ENCODE measurements at places on chromosomes 1 and 21.

DNA sequence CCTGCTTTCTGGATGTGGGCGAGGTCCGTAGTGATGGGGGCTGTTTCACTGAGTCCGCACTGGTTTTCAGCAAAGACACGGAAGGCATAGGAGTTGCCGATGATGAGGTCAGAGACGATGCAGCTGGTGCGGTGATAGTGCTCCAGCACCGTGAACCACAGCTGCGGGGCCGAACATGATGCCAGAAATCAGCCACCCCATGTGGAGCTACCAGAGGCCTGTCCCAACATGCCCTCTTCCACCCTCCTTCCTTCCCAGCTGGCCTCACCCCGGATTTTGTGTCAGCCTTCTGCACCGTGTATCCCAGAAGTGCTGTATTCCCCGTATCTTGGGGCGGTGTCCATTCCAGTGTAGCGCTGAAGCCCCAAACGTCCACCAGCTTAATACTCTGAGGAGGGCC lies 10.0 kb downstream of the MYBPHL start:
- no peak for DNase-seq

- DNase-seq: no peak
Observed at GRCh38 chr1:246907472-246907871, 24.3 kb downstream of the AHCTF1 start.

- DNase-seq: no peak
Observed at GRCh38 chr1:202207292-202207691, 13.7 kb downstream of the LGR6 start.

GRCh38 chr1:174021591-174022079 lies 522 bp downstream of the RC3H1 start:
- no peak for DNase-seq

DNA sequence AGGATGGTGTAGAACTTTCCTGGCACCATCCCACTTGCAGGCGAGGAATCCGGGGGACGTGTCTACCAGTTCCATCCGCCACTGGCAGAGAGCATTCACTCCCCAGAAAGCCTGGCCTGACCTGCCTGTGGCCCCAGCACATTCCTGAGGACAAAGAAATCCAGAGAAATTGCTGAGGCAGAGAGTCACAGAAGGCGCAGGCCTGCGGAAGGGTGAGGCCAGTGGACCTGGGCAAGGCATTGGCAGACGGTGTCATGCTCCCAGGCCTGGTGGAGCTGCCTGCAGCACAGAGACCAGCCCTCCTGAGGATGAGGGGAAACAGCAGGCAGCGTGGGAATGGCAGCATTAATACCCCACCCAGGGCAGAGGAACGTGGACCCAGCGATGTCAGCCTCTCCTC lies 81.2 kb upstream of the F3 start:
- DNase-seq: no peak

DNA sequence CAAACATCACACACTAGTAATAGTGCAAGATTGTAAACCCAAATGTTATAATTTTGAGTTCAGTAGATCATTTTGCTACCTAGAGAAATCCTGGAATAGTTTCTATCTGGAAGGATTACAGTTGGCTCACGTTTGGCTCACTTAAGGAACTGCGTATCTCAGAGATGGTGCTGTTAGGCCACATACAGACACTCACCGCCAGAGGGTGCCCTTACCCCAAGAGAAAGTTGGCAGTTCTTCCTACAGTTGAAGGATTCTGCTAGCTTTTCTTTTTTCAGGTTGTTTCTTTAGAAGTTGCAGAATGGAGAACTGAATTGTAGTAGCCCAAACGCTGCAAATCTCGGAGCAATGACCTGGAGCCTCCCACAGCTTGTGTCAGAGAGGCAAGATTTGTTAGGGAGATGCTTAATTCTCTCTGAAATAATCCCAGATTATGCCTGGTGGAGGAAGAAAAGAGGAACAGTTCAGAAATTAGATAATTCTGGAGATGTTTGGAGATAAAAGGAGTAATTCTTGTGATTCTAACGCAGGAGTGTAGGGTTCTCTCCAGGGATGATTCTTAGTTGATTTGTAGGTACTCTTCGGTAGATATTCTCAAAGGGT lies 87.9 kb upstream of the PAPPA2 start:
- peak; percentile 11 for DNase-seq

- no peak for DNase-seq
Observed at GRCh38 chr1:67332653-67333529, 25.2 kb downstream of the IL12RB2 start.

- no peak for DNase-seq
Observed at GRCh38 chr1:168947041-168947440, 159.4 kb upstream of the ATP1B1 start.

DNA sequence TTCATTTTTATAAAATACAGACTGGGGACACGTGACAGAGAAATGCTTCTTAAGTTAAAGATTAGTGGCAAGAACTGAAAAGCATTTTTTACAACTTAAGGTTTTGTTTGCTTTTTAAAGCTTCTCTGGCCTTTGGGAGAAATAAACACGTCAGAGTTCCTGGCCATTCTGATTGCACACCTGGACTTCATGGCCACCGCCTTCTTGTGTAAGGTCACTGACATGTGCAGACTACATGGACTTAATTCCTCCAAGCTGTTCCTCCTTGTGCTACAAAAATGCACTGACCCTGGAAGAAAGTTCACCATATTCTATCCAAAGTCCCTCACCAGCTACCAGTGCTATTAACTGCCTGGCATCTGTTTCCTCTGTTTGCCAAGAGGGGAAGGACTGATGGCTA lies 56.1 kb downstream of the GADD45A start:
- DNase-seq: no peak

GRCh38 chr1:198633675-198634121 lies 5.1 kb upstream of the PTPRC start:
- no peak for DNase-seq

DNA sequence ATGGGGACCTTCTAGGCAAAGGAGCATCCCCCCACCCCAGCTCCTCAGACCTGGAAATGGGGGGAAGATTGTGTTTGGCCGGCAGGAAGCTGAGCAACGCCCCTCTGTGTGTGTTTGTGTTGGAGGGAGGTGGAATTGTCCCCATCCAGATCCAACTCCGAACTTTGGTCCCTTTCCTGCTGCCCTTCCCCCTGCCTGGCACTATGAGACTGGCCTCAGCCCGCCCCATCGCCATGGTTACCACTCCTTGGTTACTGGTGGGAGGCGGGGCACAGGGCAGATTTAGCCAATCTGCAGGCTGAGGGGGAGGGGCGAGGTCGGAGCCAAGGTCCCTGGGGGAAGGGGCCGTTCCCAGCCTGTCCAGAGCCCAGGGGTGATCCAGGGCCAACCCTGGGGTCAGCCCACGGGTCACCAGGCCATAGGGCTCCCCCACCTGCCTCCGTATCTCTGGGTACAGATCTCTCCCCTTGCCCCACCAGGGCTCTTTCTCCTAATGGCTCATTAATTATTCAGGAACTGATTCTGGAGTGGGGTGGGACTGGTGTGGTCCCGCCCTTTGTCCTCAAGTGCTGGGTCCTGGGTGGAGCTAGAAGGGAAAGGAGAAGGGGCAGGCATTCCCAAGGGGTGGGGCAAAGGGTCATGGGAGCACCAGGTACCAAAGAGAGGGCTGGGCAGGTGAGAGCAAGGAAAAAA lies 15.2 kb downstream of the PTPRF start:
- DNase-seq: no peak

- DNase-seq: no peak
Observed at GRCh38 chr1:228976316-228976715, 241.0 kb downstream of the RHOU start.

DNA sequence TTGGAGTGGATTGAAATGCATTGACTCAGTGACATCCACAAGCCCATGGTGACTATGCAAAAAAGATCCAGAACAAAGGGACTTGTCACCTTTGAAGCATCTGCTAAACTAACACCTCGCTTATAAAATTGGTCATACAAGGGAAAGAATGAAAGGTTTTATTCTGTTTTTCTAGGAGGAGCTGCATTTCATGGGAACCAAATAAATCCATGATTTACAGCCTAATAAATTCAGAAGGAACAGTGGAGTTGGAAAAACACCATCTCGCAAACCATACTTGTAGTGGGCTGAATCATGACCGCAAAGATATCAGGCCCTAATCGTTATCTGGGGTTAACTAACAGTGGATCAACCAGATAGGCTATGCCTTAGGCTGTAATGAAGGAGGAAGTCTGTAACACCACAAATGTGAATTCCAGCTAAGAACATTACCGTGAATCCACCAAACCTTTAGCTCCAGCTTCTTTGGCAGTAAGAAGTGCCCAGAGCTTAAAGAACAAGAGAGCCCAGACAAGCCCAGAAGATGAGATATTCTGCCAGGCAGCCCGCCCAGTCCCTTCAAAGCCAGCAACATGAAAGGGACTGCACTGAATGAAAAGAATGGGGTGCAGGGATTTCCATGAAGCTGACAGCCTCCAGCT lies 27.4 kb downstream of the RSPH1 start:
- no peak for DNase-seq

DNA sequence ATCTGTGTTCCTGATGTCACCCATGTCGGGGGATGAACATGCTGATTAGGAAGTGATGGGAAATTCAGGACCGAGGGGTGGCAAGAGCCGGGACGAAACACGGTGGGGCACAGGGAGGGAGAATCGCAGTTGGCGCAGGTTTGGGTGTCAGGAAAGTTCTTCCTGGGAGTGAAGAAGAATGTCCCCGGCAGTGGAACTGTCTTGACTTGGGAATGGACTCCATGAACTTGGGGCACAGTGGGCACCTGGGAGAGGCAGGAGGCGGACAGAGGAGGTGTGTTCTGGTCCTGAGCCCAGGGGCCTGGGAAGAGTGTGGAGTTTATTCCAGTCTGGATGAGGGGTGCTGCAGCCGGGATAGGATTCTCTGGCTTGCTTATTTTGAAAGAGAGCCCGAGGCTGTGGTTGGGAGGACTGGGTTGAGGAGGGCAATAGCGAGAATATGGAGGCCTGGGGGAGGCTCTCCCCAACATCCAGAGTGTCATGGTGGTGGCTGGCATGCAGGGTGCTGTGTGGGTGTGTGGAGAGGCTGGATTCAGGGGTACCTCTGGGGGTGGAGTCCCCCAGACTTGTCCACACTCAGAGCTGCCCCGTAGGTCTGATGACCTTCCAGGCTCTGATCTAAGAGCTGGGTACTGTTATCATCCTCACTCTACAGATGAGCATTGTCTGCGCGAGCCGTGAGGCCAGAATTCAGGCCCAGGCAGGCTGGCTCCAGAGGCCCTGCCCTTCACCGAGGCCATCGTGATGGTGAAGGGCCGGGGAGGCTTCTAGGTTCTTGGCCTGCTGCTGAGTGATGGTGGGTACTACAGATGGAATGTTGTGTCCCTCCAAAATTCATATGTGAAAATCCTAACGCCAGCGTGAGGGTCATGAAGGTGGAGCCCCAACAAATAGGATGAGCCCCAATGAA lies 274.5 kb upstream of the C1orf174 start:
- no peak for DNase-seq

GRCh38 chr1:8423269-8423691 lies 105.4 kb downstream of the SLC45A1 start:
- DNase-seq: peak; percentile 21

GRCh38 chr1:203658274-203658673 lies 31.6 kb downstream of the ATP2B4 start:
- DNase-seq: no peak

- DNase-seq: no peak
Observed at GRCh38 chr1:171769754-171770153, 11.7 kb upstream of the METTL13 start.

DNA sequence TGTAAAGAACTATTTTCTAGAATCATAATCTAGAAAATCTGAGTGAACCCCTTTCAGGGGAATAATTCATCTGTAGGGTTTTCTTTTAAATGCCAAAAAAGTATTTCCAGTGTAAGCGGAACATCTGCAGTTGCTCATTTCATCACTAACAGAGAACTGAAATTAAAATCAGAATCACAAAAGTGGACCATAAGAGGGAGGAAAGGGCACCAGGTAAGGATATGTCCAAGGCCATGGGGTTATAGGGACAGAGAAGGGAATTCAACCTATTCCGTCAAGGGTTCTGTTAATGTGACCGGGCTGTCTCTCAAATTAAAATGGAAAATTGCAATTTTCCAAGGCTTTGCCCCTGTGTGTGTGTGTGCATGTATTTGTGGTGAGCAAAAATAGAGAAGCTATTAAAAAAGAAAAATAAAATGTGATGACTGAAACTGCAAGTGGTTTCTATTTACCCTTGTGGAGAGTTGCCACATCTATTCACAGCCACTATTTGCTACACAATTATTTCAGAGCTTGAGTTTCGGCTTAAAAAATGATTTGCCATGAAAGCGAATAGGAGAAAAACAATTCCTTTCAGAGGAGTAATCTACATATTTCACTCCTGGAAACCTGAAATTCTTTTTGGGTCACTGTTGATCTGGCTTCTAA lies 53.1 kb downstream of the APP start:
- DNase-seq: no peak

DNA sequence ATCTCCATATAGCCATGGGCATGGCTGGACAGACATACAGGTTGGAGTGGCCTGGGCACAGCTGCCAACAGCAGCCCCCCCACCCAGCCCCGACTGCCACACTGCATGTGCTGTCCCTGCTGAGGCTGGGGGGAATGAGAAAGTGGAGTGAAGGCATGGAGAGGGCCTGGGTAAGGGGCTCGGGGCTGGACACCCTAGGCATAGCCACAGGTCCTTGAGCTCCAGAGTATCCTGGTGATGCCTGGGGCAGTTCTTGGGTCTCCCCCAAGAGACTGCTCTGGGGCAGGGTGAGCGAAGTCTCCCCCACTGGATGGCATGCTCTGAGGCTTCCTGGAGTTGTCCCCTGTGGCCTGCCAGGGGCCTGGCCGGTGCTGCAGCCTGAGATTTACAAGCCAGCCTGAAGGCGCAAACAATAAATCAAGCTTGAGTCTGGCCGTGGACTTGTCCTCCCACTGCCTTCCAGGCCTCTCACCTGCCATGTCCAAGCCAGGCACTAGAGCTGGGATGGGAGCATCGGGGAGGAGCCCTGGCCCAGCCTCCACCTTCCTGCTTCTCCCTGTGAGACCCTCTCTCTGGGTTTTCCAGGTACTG lies 53.6 kb downstream of the FOXO6 start:
- no peak for DNase-seq

DNA sequence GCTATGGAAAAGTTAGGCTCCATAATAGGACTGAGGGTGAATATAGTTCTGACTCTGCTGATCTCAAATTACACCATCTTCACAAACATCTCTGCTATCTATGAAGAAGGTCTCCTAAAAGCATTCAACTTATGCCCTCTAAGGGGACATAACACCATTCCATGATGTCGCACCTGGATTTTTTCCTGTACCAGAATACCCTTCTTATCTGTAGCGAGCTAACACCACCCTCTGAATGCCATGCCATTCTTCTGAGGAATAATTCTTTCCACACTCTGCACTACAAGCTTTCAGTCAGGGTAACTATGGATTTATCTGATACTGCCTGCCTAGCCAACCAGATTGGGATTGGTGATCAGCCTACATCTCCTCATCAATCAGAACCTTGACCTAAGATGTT lies 203.8 kb downstream of the PTPRC start:
- no peak for DNase-seq

GRCh38 chr1:55443175-55443915 lies 228.2 kb upstream of the USP24 start:
- DNase-seq: no peak

Measured in activated T-helper 1 cell treated with anti-CD3 and anti-CD28 coated beads, Interleukin-2, amount 50 U/mL, for 16 hours (primary cell).